CD8-positive, alpha-beta memory T cell (primary cell): ENCODE measurements at places on chromosomes 4 and X.

GRCh38 chrX:40867352-40867751 lies 132.0 kb upstream of the MED14 start:
- no peak for DNase-seq

DNA sequence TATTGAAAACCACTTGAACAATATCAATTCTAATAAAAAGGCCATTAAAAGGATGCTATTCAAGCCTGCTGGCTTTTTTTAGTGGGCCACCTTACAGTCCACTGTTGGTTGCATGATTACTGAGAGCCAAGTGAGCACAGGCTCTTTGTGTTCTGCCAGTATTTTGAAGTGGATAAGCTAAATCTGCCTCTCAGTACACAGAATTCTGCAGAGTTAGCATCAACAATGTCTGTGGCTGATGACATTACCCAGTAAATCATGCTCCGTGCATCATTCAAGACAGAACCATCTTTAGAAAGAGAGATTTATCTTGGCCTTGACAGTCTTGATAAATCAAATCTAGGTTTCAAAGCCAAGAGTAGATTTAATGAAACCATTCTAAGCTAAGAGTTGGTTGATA lies 119.0 kb upstream of the GNPDA2 start:
- no peak for DNase-seq

GRCh38 chr4:86449746-86450588 lies 90.1 kb upstream of the MAPK10 start:
- DNase-seq: no peak

- no peak for DNase-seq
These were observed 77.8 kb downstream of the SORCS2 start for GRCh38 chr4:7270121-7270520.

DNA sequence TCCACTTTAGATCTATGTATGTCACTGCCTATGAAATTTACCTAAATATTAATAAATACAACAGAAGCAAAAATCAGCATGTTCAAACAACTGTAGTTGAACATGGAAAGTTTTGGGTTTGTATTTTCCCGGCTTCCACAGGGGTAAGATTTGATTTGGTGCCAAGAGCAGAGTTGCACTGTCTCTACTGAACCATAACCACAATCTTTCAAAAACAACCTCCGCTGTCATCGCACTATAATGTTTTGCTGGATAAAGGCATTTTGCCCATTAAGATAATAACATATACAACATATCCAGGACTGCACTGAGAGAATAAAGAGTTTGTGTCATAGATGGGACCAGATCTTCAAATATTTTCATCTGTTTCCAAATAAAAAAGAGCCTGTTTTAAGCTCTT lies 94.9 kb downstream of the TENM3 start:
- DNase-seq: no peak

GRCh38 chr4:113147498-113148111 lies 98.2 kb downstream of the ANK2 start:
- no peak for DNase-seq

- DNase-seq: no peak
These were observed 8.8 kb downstream of the SPRY1 start for GRCh38 chr4:123405267-123405865.

DNA sequence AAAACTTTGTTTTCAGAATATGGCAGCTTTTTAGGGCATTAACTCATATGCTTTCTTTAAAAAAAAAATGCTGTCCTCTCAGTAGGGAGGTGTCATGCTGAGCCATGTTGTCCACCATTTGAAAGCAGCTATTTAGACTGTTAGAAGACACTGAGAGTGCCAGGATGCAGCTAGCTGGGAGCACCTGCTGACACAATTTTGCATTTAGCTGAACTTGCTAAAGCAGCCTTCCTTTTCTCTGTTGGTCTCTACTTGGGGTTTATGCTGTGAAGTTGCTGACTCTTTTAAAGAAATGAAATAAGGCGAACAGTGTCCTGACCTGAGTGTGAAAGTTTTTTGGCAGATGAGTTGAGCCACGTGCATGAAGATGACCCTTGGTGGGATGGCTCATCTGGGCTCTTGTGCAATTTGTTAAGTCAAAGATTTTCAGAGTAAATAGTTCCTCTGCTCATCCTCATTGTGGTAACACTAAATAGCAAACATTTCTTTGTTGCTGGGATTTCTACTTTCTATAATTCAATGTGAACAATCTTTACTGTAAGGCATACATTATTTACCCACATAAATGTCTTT lies 64.5 kb downstream of the CDS1 start:
- no peak for DNase-seq

DNA sequence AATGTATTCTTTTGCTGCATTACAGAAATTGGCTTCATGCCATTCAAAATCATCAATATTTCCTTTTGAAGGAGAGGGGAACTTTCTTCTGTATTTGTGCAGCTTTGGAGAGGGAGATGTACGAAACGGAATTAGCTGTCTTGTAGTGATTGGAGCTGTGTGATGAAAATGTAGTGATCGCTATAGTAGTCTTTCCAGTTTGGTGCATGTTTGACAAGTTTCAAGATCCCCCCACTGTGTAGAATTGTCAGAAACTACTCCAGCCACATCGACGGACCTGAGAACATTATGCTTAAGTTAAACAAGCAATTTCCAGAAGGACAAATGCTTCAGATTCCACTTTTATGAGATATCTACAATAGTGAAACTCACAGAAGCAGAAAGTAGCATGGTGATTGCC lies 21.6 kb upstream of the MAGEA1 start:
- DNase-seq: no peak

DNA sequence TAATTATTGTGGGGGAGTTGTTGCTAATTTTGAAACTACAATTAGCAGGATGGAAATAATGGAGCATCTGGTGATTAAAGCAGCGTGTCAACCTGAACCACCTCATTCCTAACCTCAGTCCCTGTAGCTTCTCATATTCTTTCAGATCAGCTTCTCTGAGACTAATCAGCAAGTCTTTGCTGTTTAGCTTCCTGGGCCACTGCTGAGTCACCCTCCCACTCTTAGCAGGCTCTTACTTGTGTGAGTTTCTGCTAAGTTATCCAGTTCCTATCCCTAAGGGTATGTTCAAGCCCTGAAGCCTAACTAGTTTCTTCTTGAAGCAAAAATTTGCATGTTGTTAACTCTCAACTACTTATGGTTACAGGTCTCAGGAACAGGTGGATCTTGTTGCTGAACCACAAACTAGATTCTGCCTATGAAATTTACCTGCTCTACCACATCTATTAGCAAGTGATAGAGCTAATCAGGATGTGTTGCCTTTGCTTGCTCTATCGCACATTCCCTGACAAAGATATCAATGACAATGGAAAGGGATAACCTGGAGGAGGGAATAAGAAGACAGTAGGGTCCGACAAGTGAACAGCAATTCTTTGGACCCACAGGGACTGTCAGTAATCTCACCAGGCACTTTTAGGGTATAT lies 134.2 kb downstream of the EIF4E start:
- DNase-seq: no peak

DNA sequence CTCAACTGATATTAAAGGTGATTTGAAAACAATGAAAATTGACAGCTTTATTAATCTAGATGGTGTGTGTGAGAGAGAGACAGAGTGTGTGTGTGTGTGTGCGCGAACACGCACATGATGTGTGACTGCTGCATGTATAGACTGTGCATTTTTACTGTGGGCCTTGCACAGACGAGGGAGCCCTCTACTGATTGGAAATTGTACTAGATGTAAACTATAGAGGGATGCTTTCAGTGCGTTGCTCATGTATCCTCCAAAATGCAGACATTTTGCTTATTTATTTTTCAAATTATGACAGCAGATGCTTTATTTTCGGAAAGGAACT lies 168.4 kb upstream of the GK2 start:
- DNase-seq: no peak
